ENCODE measurements at places on chromosomes 3 and 15.

DNA sequence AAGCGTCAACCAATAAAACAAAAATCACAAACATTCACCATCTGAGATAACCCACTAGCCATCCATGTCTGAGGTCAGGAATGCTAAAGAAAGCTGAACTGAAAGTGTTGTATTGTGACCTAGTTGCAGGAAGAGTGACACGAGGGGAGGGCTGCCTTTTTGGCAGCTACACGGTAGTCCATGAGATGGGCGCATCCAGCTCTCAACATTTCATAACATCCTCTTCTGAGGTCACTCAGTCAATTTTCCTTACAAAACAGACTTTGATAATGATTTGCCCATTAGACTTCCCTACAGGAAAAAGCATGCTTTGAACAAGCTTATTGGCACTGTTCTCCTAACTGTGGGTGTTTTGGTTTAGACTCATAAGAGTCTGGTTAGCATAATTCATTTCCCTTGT lies 15.4 kb upstream of the SHF start:
- no peak for DNase-seq

DNA sequence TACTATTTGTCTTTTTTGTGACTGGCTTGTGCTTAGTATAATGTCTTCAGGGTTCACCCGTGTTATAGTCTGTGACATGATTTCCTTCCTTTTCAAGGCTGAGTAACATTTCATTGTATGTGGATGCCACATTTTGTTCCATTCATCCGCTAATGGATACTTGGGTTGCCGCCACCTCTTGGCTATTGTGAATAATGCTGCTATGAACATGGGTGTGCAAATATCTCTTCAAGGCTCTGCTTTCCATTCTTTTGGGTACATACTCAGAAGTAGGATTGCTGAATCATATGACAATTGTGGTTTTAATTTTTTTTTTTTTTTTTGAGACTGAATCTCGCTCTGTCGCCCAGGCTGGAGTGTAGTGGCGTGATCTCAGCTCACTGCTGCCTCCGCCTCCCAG lies 15.4 kb downstream of the CRTC3 start:
- DNase-seq = no peak

DNA sequence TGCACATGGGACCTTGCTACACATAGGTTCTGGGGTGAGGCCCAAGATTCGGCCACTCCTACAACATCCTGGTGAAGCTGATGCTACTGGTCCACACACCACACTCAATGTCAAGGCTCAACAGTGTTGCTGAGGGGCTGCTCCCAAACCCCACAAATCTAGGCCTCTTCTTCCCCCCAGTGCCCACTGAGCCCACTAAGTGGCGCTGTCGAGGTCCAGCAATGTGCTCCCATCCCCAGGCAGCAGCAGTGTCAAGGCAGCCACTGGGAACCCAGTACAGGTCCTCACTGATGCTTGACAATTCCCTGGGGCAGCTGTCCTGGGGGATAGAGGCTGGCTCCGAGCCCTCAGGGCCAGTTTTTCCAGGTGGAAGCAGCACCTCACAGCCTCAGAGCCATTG lies 21.5 kb downstream of the SCN5A start:
- no peak for DNase-seq

DNA sequence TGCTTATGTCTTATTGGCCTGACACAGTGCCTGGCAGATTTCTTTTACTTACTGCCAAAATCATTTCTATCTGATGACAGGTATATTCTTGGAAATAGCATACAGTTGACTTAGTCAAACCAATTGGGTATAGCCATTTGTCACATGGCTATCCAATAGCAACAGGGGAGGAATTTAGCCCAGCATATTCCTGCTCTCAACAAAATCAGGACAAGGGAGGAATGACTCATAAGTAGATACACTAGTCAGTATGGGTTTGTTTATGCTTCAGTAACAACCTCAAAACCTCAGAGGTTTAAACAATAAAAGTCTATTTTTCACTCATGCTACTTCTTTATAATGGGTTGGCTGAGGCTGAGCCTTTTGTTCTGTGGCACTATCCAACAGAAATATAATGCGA lies 38.0 kb upstream of the VILL start:
- no peak for DNase-seq

- peak; percentile 37 for DNase-seq
Observed at GRCh38 chr15:85542895-85543331, 162.5 kb downstream of the AKAP13 start.

GRCh38 chr15:29091666-29092065 lies 178.0 kb downstream of the NSMCE3 start:
- DNase-seq = no peak

GRCh38 chr3:161914703-161915417 lies 418.3 kb downstream of the OTOL1 start:
- DNase-seq = no peak

DNA sequence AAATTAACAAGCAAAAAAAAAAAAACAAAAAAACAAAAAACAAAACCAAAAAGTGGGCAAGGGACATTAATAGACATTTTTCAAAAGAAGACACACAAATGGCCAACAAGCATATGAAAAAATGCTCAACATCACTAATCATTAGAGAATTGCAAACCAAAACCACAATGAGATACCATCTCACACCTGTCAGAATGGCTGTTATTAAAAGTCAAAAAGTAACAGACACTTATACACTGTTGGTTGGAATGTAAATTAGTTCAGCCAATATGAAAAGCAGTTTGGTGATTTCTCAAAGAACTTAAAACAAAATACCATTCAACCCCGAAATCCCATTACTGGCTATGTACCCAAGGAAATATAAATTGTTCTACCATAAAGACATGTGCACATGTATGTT lies 222.4 kb upstream of the CD96 start:
- DNase-seq = no peak

- DNase-seq = no peak
Observed at GRCh38 chr3:28698706-28699105, 350.1 kb upstream of the AZI2 start.

GRCh38 chr15:89501646-89502045 lies 5.3 kb upstream of the RHCG start:
- DNase-seq = no peak

GRCh38 chr3:190306513-190307163 lies 15.6 kb downstream of the CLDN1 start:
- no peak for DNase-seq

- DNase-seq = no peak
Observed at GRCh38 chr15:71083349-71083748, 31.9 kb upstream of the THSD4 start.

DNA sequence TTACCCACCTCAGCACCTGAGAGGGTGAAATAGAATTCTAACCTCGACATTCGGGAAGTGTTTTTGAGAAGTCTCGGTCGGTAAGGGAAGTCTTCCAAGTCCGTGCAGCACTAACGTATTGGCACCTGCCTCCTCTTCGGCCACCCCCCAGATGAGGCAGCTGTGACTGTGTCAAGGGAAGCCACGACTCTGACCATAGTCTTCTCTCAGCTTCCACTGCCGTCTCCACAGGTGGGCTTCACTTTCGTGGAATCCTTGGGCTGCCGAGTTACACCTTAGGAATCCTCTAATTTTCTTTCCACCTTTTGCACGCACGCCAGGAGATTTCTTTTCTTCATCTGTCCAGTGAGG lies 775 bp downstream of the CCNDBP1 start:
- no peak for DNase-seq

GRCh38 chr15:63698692-63699091 lies 101.5 kb downstream of the FBXL22 start:
- DNase-seq = no peak

DNA sequence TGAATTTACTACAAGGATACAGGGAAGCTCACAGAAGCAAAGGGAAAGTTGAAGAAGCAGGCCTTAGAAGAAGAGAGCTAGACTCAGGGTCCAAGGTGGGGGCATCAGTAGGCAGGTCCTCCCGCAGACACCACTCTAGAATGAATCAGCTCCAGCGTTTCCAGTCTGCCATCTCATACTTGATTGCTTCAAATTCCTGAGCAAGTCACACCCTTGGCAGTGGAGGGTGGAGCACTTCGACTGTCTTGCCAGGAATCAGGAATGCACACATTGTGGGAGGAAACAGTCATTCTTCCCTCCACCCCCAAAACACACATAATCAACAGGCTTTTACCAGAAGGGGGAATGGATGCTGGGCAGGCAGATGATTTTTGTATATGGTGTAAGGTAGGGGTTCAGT lies 78.5 kb downstream of the CHCHD6 start:
- no peak for DNase-seq

DNA sequence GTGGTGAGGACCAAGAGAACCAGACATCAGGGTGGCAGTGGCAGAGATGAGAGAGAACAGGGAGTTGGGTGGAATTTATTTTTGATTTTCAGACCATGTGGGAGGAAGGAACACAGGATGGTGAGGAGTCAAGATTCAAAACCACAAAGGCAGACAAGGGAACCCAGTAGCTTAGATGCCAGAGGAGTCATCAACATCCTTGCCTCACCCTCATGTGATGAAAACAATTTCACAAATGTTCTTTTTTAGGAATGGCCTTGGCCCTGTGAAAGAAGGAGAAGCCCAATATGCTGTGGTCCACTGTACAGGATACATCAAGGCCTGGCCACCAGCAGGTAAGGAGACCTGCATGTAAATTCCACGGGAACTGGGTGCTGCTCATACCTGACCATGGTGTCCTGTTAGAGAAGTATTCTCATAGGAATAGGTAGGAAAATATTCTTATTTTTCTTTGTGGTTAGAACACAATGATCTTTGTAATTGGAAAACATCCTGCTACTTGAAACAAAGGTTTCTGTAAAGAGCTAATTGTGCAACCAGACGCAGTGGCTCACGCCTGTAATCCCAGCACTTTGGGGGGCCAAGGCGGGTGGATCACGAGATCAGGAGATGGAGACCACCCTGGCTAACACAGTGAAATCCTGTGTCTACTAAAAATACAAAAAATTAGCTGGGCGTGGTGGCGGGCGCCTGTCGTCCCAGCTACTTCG lies 110.0 kb downstream of the ARNT2 start:
- no peak for DNase-seq

DNA sequence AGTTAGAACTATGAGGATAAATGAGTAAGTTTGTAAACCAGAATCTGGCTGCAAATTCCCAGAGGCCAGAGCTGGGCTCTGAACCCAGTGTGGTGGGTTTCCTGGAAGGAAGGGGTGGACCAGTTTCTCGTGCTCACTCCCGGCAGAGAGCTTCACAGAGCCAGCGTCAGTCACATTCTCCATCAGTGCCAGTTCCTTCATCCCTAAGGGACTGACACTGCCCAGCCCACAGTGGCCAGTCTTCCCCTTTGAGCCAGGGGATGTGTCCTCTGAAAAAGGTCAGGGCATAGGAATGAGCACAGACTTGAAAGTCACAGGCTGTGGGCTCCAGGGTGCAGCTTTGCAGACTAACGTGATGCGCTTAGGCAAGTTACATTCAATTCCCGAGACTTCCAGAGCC lies 135.8 kb upstream of the HACD2 start:
- no peak for DNase-seq

DNA sequence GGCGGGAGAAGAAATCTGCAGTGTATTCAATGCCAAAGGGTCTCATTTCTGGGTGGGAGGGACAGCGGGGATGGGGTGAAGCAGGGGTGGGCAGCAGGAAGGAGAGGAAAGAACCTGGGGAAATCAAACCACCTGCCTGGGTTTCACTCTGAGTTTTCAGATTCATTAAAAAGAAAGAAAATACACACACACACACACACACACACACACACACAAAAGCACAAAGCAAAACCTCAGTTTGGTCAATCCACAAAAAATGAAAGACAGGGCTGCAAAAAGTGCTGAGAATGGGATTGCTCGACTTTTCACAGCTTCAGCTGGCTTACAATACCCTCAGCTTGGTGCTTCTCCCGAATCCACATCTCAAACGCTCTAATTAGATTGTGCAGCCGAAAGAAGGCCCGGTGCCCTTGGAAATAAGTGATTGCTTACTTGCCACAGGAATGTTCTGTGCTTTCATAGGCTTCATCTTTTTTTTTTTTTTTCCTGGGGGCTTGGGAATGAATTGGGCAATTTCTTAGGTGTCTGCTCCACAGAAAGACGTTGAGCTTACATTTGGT lies 370.5 kb downstream of the RORA start:
- no peak for DNase-seq

DNA sequence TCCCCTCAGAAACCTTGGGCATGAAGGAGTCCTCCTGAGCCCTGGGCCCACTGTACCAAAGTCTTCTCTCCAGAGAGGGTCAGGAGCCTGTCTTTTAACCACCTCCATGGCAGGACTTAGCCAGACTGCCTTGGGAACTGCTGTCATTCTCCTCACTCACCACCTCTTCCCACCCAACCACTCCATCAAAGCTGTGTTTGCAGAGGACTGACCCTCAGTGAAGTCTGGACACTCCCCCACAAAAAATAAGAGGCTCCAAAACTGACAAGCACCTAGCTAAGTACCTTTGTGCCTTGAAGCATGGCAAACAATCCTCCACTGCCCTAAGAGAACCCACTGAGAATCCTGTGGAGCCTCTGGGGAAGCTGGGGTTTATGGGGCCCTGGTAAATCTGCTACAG lies 2.3 kb upstream of the SCAP start:
- no peak for DNase-seq

DNA sequence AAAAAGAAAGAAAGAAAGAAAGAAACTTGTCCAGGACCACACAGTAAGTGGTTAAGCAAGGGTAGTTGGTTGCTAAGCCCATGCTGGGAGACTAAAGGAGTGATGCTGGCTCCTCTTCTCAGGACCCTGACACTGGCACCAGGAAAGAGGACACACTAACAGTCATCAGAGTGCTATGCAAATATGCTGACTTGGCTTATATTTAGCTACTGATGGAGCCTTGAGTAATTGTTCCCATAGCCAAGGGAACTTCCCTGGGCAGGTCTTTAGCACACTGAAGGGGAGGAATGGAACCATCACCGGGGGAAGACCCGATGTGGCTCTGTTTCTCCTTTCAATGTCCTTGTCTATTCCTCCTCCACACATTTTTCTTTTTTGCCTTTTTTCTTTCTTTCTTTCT lies 6.2 kb downstream of the TMEM40 start:
- no peak for DNase-seq

- DNase-seq = no peak
Observed at GRCh38 chr15:44194323-44195150, 534 bp downstream of the FRMD5 start.

DNA sequence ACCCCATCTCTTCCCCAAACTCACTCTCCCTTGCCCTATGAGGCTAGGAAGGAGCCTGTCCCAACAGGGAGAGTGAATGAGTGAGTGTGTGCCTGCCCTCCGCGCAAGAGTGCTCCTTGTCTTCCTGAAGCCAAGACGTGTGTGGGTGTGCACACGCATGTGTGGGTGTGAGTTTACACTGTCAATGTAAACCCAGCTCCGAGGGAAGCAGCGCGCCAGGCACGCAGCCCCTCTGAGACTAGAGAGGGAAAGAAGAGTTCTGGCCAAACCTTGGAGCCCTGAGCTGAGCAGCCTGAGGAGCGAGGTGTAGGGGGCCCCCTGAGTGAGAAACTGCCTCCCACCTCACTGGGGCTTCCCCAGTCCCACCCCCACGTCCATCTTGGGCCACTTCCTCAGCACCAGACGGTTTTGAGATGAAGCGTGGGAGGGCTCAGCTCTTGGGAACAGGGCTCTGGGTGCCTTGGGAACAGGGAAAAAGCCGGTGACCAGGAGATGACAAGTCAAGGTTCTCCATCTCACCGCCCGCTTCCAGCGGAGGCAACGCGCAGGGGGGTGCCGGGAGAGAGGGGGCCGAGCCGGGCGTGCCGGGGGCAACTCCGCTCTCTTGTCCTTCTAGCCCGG lies 5.1 kb downstream of the MECOM start:
- no peak for DNase-seq

Data from NCI-H1436 (cell line).